Ammon's horn (tissue), 1 donor: ENCODE measurements at places on chromosomes 1 and 21.

- DNase-seq = no peak
Observed at GRCh38 chr1:171736196-171736595, 5.7 kb downstream of the VAMP4 start.

DNA sequence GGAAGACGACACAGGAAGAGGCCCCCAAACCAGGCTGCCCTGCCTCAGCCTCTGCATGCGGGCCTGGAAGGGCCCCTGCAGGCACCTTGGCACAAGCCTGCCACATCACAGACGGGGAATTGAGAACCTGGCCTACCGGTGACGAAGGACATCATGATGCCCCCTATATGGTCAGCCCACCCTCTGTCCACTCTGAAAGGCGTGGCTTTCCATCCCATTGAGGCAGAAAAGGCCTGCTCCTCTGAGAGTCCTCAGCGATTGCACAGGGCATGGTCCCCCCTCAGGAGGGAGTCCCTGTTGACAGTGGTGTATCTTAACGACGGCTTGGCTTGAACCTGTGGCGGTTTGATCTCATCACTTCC is 11.4 kb downstream of the KRTAP10-1 start:
- no peak for DNase-seq

GRCh38 chr1:26419494-26419893 is 8.9 kb downstream of the LIN28A start:
- no peak for DNase-seq

DNA sequence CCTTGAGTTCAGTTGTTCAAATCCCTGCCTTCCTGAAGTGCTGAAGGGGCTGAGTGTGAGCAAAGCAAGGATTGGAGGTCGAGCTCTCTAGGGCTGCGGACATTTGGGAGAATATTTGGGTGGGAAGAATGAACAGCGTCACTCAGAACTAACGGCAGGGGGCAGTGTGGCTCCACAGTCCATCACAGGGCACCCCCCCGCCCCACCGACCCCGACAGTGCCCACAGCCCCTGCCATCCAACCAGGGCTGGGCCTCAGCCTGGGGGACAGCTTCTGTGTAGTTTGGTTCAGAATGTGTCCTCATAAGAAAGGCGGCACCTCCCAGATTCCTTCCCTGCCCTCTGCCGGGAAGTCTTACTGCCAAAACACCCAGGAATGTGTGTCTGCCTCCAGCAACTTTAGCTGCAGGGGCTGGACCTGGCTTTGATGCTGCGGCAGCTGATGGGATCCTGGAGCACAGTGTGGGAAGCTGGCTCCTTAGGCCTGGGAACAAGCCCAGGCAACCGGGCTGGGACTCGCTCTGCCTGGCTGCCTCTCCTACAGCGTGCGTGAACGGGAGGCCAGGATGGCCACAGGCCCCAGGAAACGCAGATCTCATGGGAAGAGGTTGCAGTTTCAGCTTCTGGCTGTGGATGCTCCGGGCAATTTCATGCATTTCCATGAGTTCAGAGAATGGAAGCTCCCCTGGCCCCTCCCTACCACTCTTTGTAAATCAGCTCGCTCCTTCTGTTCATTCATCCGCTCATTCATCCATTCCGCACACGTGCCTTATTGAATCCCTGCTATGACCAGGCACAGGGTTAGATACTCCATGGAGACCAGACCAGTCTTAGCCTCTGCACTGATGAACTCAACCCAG is 104.9 kb upstream of the TMPRSS2 start:
- DNase-seq = peak; percentile 76

DNA sequence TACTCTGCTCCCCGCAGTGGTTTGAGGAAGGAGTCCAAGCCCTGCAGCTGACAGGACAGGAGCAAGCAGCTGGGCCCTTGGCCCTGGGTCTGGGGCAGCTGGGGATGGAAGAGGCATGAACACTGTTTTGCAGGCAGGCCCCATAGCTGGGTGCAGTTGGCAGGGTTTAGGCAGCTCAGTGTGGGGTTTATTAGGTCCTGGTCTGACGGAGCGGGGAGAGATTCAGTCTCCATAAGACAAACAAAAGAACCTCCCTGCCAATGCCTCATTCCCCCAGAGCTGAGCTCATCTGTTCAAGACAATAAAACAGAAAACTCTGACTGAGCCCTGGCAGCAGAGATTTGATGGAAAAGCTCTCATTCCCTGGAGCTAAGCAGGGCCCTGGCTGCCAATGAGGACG is 37.3 kb downstream of the OLFML2B start:
- DNase-seq = peak; percentile 63

DNA sequence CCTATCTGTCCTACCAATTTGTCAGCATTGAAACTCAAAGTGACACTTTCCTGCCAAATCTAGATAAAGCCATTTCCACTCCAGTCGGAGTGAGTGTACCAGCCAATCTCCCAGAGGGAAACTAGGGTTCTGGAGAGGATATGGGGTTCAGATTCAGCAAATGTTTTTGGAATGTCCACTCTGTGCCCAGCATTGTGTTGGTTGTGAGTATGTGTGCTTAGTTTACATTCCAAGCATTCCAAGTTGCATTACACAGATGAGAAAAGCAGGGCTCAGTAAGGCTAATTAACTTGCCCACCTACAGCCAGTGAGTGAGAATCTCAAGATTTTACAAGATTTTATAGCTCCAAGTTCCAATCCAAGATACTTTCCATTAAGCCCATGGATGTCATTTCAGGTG is 26.4 kb upstream of the RGS16 start:
- no peak for DNase-seq

DNA sequence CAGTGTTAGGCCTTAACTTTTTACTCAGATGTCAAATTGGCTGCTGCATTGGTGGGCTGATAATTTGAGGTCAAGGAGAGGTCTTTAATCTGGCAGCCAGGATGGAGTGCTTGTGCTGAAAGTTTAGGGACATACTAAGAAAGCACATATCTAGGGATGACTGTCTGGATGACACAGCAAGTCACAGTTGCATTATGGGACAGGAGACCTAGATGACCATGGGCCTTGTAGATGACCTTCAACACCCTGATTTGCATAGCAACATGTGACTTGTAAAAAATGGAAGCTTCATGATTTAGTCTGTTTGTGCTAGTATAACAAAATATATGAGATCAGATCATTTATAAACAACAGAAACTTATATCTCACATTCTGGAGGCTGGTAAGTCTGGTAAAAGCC is 18.0 kb upstream of the HSD3B2 start:
- DNase-seq = no peak
